Fibroblast of skin of back (primary cell): ENCODE measurements at places on chromosomes 5 and 9.
A peak's percentile ranks its signal among the peaks of the same experiment; 100 is the strongest.

DNA sequence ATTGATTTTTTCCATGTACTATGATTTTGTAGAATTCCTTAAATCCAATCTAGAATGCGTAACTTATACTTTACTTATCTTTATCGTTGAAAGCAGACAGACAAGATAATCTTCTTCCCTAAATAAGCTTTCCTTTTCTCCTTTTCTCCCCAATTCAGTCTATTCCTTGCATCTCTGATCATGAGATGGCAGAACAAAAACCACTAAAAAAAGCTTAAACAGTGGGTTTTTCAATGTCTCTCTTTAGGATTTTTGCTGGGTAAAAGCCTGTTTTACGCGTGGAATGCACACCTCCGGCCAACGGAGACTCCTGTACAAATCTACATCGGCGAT lies 755 bp downstream of the CDKN2B start:
- DNase-seq, result no peak

DNA sequence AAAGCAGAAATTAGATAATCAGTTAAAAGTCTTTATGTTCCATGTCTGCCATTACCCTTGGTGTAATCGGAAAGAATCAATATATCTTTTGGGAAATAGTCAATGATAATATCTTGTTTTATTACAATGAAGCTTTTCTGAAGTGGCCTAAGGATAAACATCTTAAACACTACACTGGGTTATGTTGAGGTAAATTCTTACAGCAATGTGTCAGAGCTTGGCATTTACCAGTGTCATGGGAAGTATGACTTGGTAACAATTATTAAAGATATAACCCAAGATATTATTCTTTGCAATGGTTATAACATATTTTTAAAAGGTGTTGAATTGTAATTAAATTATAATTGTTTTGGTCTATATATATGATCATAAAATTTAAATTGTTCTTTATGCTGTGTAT lies 84.7 kb downstream of the CFAP95 start:
- DNase-seq, result peak; percentile 53

GRCh38 chr5:142913728-142914338 lies 143.7 kb downstream of the ARHGAP26 start:
- no peak for DNase-seq

GRCh38 chr5:151128817-151129216 lies 28.8 kb downstream of the ANXA6 start:
- no peak for DNase-seq

DNA sequence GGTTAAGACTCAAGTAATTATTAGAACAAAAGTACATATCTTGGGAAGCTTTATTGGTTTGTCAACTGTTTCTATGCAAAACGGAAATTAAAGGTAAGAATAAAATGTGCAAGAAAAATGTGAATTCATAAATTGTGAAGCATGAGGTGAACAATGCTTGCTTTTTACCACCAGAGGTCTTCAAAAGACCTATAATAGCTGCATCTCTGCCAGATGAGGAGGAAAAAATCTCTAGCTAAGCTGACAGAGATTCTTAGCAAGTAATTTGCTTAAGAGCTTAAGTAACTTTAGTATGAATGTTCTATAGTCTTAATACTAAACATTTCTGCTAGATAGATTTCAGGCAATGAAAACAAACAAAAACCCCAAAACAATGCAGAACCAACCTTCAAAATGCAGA lies 54.1 kb downstream of the MRPS30 start:
- DNase-seq, result no peak

DNA sequence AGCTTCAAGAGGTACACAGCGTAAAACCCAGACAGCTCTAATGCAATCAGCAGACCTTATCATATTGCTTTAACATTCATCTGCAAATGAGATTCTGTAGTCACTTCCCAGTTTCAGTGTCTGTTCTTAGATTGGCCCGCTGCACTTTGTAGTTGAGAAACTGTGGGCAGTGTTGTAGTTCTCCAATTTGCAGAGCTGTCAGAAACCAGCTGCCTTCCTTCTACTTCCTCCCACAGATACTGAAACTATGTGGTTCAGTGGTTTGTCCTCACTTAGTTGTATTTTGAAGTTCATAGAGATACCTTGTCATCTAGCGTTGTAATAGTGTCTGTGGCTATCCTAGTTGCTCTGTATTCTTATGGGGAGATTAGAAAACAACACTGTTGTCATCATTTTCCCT lies 39.6 kb upstream of the TRIM36 start:
- no peak for DNase-seq

DNA sequence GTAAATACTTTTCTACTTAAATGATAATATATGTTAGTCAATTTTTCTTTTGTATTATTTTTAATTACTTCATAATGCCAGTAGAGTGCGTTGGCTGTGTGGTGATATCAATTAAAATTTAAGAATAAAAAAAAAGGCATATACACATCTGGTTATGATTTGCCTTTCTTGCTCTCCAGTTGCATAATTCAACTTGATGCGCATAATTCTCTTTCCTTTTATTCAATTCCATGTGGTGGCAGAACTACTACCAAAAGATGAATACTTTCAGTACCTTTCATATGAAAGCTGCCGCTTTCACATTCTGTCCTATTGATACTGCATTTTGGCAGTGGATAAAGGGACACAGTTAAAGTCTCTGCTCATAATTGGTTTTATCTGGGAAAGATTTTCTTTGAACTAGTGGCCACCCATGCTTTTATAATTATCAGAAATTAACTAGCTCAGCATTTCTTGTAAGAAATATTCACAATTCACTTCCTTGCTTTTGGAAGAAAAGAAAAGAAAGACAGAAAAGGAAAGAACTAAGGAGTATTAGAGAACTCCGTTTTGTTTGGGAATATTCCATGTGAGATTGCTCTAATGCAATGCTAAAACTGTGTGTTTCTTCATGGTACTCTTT lies 12.3 kb upstream of the ADGRV1 start:
- no peak for DNase-seq
